ENCODE measurements at places on chromosomes 5 and 9.

- no peak for DNase-seq
These were observed 114.5 kb upstream of the RAPGEF1 start for GRCh38 chr9:131854334-131854733.

GRCh38 chr9:138053996-138054752 lies 176.6 kb downstream of the CACNA1B start:
- DNase-seq: no peak

DNA sequence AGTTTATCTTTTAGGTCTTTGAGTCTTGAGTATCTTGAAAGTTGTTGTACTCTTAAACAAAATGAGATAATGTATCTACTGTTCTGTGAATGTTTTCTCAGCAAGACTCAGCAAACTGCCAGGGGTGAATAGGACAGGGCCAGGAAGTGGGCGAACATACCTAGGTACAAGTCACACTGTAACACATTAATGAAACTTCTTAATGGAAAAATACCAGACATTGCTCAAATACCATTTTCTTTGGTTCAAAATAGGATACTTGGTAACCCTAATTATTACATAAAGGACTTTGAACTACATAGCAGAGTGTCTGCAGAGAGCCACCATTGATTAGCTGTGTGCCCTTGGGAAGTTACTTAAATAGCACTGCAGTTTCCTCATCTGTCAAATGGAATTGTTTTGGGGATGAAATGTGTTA lies 197.5 kb downstream of the ARHGEF28 start:
- DNase-seq: no peak

DNA sequence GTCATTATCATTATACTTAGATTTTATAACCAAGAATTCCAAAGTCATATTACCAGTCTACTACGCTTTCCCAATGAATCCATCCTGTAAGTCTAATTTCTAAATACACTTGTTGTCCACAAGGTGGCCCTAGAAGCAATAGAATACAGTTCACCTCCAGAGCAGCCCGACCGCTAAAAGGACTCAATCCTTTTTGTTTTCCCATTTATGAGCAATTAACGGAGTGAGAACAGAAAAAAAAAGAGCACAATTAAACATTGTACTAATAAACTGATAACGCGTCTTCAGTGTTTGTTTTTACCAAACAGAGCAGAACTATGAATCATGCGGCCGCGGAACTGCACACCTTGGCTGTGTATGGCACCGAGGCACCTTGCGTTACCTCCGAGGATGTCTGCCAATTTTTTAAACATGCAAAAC lies 160.7 kb upstream of the DAPK1 start:
- peak; percentile 5 for DNase-seq

GRCh38 chr5:1315018-1315708 lies 20.3 kb upstream of the TERT start:
- DNase-seq: no peak

- DNase-seq: no peak
These were observed 13.0 kb downstream of the PTGES2 start for GRCh38 chr9:128114326-128115186.

- DNase-seq: no peak
These were observed 933 bp downstream of the NEK6 start for GRCh38 chr9:124258607-124259157.

DNA sequence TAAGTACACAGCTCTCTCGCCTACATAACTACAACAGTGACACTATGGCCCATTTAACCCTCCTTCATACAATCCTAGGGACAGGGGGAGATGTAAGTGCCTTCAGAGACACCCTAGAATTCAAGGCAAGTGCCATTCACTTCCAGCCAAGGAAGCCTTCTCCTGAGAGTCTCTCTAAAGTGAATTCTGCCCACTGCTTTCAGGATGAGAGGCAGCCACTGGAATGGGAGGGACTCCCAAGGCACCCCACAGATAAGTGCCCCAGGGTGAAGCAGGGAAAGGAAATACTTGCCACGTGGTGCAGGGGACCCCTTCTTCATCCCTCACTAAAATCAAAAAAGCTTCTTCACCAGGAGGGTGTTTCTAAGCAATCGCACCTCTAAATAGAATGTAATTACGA lies 283.7 kb downstream of the ZNF608 start:
- DNase-seq: no peak

GRCh38 chr9:90893706-90894105 lies 92.1 kb downstream of the SYK start:
- no peak for DNase-seq

- DNase-seq: no peak
These were observed 140.4 kb upstream of the EGFLAM start for GRCh38 chr5:38117784-38118479.

GRCh38 chr5:102701748-102702147 lies 53.4 kb upstream of the PAM start:
- DNase-seq: no peak

GRCh38 chr9:96183751-96184150 lies 118.2 kb downstream of the HSD17B3 start:
- DNase-seq: no peak

GRCh38 chr9:108224716-108225115 lies 631.1 kb downstream of the ACTL7B start:
- no peak for DNase-seq

DNA sequence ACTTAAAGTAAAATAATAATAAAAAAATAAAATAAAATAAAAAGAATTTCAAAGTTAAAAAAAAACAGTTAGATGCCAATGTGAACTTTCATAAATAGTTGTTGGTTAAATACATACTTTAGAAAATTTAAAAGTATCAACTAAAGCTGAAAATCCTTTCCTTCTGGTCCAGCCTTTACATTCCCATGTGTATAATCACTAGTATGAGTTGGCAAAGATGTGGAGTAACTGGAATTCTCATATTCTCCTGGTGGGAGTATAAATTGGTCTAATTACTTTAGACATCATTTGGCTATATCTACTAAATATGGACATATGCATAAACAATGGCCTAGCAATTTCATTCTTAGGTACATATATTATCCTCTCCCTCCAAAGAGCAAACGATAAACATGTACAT lies 619.9 kb downstream of the PTPRD start:
- DNase-seq: no peak

DNA sequence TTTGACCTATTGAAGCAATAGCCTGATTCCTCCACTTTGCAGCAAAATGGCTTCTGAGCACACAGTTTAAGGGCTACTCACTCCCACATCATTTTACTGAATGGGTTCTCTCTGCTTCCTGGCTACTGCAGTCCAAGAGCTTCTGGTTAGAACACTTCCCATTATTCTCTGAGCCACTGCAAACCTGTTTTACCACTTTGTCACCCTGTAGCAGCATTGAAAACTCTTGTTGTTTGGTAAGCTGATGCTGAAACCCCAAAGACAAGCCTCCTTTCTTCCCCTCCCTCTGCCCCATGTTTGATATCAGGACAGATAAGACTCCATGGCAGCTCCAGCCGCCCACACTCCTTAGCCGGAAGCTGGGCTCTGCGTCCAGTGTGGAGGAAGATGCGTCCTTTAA lies 84.4 kb upstream of the RARS1 start:
- DNase-seq: no peak

DNA sequence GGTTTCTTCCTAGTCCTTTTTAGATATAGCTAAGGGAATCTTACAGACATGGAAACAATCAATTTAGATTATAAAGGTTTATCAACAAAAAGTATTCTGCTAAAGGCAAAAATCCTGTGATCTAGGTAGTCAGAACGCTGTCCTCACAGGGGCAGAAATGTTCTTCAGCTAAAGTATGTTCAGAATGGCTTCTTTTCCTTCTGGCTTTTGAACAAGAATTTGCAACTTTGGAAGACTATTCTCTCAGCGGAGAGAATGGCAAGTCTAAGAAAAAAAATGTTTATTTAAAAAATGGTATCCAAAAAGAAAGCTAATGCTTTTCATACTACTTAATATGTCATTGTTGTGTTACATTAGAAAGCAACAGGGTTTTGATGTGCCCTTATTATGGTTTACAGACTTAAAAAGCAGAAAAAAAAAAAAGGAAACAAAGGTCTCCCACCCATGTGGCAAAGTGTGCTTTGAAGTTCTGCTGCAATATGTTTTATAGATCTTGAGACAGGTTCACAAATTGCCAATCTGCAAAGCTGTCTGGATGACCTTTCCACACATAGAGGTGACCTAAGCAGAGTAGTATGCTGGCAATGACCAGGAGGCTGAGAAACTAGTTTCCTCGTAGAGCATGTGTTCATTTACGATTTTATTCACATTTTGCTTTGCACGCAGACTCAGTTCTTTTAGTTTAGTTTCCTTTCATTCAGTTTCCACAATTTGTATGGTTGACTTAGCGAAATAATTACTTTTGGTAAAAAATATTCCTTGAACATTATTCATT lies 45.1 kb upstream of the PJA2 start:
- no peak for DNase-seq

- DNase-seq: no peak
These were observed 18.0 kb downstream of the NR5A1 start for GRCh38 chr9:124489222-124489621.

- no peak for DNase-seq
These were observed 28.9 kb downstream of the PLPP7 start for GRCh38 chr9:131318231-131319085.

GRCh38 chr5:93279296-93279963 lies 301.6 kb downstream of the NR2F1-AS1 start:
- no peak for DNase-seq

DNA sequence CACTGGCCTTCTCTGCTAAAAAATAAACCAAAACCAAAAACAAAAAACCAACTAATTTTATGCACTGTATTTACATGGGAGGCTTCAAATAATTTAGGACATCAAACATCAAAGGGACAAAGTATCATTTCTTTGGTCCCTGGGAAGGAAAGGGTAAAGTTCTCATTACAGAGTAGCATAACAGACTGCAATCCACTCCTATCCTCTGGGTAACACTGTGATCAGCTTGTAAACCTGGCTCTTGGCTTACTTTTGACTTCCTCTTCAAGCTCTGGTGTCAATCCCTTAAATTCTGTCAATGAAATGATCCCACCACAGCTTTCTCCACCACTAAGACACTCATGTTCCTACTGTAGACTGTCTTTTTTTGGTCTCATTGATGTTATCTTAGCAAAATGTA lies 69.8 kb upstream of the VCAN start:
- no peak for DNase-seq

GRCh38 chr5:63247651-63248050 lies 669.0 kb downstream of the LRRC70 start:
- DNase-seq: no peak

DNA sequence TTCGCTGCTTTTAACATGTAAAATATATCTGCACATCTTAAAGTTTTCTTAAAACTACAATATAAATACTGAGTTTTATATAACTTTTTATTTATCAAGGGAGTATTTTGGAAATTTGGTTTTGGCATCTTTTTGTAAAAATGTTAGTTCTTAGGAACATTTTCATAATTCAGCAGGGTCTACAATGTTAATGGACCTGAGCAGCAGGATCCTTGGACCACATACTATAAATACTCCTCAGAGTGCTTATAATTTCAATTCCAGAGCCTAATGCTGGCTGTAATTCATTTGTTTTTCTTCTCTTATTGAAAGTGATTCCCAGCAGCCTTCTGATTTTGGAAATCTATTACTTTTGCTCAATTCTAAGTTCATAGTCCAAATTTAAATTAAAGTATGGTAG lies 1216.2 kb downstream of the MAT2B start:
- DNase-seq: no peak

GRCh38 chr5:1052641-1053390 lies 44.2 kb downstream of the NKD2 start:
- DNase-seq: no peak

GRCh38 chr5:77518304-77518703 lies 26.2 kb upstream of the WDR41 start:
- no peak for DNase-seq

- DNase-seq: no peak
These were observed 5.1 kb downstream of the CAMK4 start for GRCh38 chr5:111229221-111229835.

GRCh38 chr5:157750320-157750719 lies 6.8 kb downstream of the LSM11 start:
- no peak for DNase-seq

- DNase-seq: no peak
These were observed 31.6 kb downstream of the PRLR start for GRCh38 chr5:35198686-35199085.

GRCh38 chr9:138047469-138048040 lies 170.0 kb downstream of the CACNA1B start:
- no peak for DNase-seq

- DNase-seq: no peak
These were observed 2.4 kb downstream of the SYK start for GRCh38 chr9:90803860-90804593.

GRCh38 chr9:118984607-118985006 lies 384.6 kb downstream of the BRINP1 start:
- no peak for DNase-seq

- DNase-seq: no peak
These were observed 9.3 kb downstream of the UGT3A2 start for GRCh38 chr5:36057386-36057785.

DNA sequence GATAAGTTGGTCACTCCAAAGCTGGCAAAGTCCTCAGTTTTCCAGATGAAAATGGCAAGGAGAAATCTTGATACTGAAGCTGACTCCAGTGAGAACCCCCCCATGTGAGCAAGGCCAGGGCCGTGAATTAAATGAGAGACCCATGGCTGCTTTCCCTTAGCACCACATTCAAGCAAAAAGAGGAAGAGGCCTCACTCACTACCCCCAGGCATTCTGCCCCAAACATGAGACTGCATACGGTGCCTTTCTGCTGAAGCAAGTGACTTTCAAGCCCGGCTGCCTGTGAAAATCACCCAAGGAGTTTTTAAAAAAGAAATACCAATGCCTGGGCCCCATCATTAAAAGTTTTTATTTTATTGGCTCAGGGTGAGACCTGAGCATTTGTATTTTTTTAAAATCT lies 66.9 kb downstream of the TMEM252 start:
- DNase-seq: no peak

DNA sequence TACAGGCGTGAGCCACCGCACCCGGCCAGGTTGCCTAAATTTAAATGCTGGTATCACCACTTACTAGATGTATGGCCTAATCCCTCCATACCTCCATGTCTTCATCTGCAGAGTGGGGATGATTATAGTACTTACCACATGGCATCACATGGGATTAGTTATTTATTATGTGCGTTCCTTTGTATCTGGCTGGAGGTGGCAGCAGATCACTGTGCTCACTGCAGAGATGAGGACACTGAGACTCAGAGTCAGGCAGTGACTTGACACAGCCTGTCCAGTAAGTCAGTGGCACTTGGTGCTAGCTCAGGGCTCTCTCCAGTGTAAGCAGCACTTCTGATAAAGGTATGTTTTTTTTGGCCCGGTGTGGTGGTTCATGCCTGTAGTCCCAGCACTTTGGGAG lies 38.4 kb upstream of the HAND1 start:
- DNase-seq: no peak

- DNase-seq: no peak
These were observed 459.4 kb downstream of the GADD45G start for GRCh38 chr9:90064248-90064647.

- no peak for DNase-seq
These were observed 45.2 kb downstream of the AHRR start for GRCh38 chr5:366541-367357.

DNA sequence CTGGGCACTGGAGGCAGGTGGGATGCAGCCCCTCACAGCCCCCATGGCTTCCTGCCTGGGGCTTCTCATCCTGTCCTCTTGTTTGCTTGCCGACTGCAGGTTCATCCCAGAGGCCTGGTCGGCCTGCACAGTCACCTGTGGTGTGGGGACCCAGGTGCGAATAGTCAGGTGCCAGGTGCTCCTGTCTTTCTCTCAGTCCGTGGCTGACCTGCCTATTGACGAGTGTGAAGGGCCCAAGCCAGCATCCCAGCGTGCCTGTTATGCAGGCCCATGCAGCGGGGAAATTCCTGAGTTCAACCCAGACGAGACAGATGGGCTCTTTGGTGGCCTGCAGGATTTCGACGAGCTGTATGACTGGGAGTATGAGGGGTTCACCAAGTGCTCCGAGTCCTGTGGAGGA lies 232.7 kb downstream of the ADAMTSL1 start:
- no peak for DNase-seq
